ENCODE measurements at places on chromosomes 3 and 15. TPM values are rescaled to one million over a fixed set of nuclear protein-coding genes. Genes with fewer than 3 reads are reported as not detected.

- DNase-seq: no peak
Measured at GRCh38 chr3:79018671-79019136, 749.1 kb downstream of the ROBO1 start.

TICRR gene
- total RNA-seq: 5.5 TPM

DNA sequence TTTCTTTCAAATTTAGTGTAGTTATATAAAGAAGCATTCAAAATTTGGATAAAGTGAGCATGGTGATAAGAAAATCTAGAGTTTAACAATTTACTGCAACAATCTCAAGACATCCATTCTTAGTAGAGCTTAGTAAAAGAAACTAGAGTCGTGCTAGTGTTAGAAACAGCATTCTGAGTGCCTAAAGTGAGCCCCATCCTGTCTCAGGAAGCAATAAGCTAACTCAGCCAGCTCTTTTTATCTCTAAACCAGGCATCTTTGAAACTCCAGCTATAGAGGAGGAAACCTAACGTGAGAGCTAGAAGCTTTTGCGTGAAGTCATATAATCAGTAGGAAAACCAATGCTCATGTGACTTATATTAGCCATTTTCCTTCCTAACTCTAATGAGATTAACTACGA, 1187.1 kb upstream of the EPHA6 start:
- no peak for DNase-seq

INO80 gene
- total RNA-seq: 31.4 TPM

CCNB2 gene
- 65.2 TPM for total RNA-seq

DNA sequence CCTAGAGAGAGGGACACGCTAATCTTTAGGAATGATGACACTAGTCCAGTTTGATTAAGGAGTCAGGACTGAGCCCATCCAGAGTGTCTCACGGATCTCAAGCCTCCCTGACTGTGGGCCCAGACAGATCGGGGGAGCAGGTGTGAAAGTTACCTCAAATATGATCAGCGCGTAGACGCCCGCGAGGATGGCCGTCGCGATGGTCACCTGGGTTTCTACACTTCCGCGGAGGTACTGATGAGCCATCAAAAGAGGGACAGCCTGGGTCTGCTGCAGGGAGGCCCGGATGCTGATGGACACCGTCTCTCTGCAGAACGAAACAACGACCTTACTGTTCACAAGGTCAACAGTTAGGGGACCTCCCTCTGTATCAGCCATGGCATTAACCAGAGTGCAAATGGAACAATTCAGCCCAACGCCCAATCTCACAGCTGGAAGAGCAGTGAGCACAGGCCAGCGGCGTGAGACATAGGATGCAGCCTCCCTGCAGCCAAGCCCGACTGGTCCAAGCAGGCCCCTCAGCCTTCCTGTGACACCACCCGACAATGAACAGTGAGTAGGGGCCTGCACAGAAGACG, 84.4 kb downstream of the OCA2 start:
- no peak for DNase-seq

- no peak for DNase-seq
Measured at GRCh38 chr3:132265028-132265427, 52.2 kb upstream of the ACP3 start.

DNA sequence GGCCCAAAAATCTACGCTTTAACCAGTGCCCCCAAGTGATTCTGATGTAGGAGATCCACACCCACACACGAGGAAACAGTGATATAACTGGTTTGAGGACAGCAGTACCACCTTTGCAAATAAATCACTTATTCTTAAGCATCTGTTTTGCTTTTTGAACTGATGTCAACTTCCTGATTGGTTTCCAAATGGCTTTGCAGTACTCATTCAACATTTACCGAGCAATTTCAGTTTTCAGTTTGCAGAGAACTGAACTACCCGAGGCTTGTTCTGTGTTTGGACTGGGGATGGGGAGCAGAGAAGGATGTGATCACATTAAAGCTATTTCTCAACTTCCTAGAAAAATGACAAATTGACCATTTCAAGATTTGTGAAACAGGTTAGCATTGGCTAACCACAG, 1.1 kb upstream of the GYG1 start:
- DNase-seq: no peak

CPA3 gene
- total RNA-seq: not detected

GRCh38 chr15:83312071-83312470, 27.6 kb upstream of the BNC1 start:
- DNase-seq: no peak

GRCh38 chr3:191123946-191124345, 75.1 kb upstream of the OSTN start:
- DNase-seq: no peak

MME gene
- total RNA-seq: 196 TPM

DNA sequence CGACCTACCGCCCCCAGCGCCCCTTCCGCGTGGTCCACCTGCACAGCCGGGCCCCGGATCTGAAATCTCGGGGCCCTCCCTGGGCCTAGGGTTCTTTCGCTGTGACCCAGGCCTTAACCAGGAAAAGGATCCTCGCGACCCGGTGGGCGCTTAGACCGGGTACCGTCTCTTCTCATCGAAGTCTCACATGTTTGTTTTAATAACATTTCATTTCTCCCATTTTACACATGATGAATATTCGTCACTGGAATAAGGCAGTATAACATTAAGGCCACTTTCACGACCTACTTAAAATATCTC, 277 bp upstream of the DALRD3 start:
- no peak for DNase-seq

ECE2 gene
- 0.15 TPM for total RNA-seq

DNA sequence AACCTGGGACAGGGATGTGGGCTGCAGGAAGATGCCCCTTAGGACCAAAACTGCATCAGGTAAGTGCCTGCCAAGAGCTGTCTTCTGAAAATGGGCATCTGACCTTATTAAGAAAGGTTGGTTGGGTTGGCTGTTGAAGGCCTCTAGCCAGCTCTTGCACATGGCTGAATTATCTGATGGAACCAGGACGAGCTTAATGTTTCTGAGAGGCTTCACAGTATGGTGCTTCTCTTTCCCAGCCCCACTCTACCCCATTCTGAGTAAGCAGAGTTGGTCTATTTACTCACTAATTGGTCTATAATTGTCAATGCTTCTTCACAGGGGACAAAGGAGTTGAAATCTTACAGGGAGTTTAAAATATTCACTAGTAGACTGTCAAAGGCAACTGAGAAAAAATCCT, 48.4 kb downstream of the DTWD1 start:
- no peak for DNase-seq

GRCh38 chr3:67683522-67683921, 29.1 kb upstream of the SUCLG2 start:
- no peak for DNase-seq

ALDH1A2 gene
- total RNA-seq: not detected

DNA sequence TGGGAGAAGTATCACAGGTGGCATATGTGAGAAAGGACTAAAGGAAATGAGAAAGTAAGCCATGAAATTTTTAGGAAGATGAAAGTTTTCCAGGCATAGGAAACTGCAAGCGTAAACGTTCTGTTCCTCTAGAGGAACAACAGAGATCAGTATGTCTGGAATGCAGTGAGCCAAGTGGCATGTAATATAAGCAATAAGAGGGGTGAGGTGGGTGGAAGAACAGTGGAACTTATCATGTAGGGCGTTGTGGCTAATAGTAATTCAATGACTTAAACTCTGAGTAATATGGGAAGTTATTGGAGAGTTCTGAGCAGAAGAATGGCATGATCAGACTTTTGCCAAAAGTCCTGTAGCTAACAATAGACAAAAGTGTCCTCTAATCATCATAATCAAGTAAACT, 902.9 kb downstream of the EPHA3 start:
- no peak for DNase-seq

- no peak for DNase-seq
Measured at GRCh38 chr3:4776980-4777581, 202.2 kb upstream of the BHLHE40 start.

- DNase-seq: no peak
Measured at GRCh38 chr3:163468531-163469335, 1609.6 kb downstream of the SI start.

GRCh38 chr3:14816359-14816758, 2.4 kb upstream of the FGD5 start:
- no peak for DNase-seq

SLC22A13 gene
- total RNA-seq: 0.90 TPM

- no peak for DNase-seq
Measured at GRCh38 chr3:100289339-100289738, 28.5 kb downstream of the TBC1D23 start.

GRCh38 chr15:74632601-74633000, 17.0 kb downstream of the CLK3 start:
- no peak for DNase-seq

- no peak for DNase-seq
Measured at GRCh38 chr3:24161841-24162240, 216.8 kb downstream of the NR1D2 start.

GRCh38 chr15:55360256-55360655, 41.2 kb downstream of the PIGB start:
- no peak for DNase-seq

GRCh38 chr3:183951459-183951858, 66.2 kb downstream of the ABCC5 start:
- DNase-seq: no peak

DNA sequence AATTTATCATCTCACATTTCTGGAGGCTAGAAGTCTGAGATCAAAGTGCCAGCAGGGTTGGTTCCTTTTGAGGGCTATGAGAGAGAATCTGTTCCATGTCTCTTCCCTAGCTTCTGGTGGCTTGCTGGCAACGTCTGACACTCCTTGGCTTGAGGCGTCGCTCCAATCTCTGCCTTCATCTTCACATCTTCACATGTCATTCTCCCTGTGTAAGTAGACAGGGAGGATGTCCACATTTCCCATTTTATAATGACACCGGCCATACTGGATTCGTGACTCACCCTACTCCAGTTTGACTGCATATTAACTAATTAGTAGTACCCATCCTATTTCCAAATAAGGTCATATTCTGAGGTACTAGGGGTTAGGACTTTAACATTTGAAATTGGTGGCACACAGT, 17.5 kb upstream of the ARHGAP31 start:
- DNase-seq: no peak

CLRN1 gene
- total RNA-seq: not detected

DNA sequence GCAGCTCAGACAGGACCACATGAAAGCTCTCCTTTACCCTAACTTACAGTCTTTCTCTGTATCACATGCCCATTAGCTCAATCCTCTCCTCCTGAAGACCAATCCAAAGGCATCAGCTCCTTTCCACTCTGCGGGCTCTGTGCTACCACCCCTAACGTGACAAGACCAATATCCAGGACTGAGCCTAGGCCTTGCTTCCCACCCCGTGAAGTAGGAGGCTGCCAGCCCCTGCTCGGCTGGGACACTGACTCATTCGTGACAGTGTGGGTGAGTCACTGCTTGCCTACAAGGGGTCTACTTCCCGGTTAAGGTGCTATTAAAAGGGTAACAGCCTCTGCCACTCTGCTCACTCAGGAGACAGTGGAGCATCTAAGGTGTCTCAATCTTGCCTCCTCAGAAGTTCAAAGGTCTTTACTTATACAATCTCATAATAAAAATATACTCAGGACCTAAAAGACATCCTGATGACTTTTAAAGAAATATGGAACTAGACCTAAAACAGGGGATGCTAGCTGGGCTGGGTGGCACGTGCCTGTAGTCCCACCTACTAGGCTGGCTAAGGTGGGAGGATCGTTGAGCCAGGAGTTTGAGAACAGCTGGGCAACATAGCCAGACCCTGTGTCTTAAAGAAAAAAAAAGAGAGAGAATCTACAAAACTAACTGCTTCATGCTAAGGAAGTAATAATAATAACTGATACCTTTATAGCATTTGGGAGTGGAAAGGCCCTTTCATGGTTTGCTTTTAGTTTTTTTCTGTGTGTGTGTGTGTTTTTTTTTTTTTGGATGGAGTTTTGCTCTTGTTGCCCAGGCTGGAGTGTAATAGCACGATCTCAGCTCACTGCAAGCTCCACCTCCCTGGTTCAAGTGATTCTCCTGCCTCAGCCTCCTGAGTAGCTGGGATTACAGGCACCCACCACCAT, 55.0 kb downstream of the TMEM44 start:
- no peak for DNase-seq

DNA sequence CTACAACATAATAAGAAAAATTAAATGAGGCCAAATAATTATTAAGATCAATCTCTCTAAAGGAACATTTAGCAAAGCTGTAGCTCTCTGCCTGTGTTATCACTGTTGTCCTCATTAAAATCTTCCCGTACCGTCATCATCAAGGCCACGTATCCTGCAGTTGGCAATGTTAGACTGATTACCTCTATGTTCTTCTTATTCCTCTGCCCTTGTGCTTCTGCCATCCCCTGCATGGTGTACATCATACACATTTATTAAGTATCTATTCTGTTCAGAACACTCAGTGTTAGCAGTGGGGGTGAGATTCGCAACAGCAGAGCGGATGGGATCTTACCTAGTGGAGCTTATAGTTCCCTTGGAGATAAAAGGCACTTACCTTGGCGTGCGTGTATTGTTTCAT, 12.8 kb downstream of the TPRG1 start:
- no peak for DNase-seq

Data from Karpas-422 (cell line).